Fibroblast of the aortic adventitia (primary cell): ENCODE measurements at places on chromosomes 2 and 18. TPM values are rescaled to one million over a fixed set of nuclear protein-coding genes. Genes with fewer than 3 reads are reported as not detected.

Gene UGT1A3
- total RNA-seq: not detected in 2 replicates

Gene CHRNG
- not detected in 2 replicates for total RNA-seq

Gene OTX1
- 0.27 and 0.57 TPM in 2 replicates for total RNA-seq

Gene AQP12B
- total RNA-seq: not detected in 2 replicates

Gene POTEJ
- not detected in 2 replicates for total RNA-seq

Gene CDK15
- 4.5 and 7.0 TPM in 2 replicates for total RNA-seq

Gene SLC5A7
- total RNA-seq: not detected in 2 replicates

Gene PJVK
- 1.6 and 2.3 TPM in 2 replicates for total RNA-seq

Gene FMNL2
- total RNA-seq: 23.6 and 28.0 TPM in 2 replicates

Gene SERPINB2
- 13.9 and 67.6 TPM in 2 replicates for total RNA-seq

Gene GCG
- not detected in 2 replicates for total RNA-seq

Gene PROM2
- 0.18 and 0.33 TPM in 2 replicates for total RNA-seq

Gene EN1
- total RNA-seq: 0.63 and 0.90 TPM in 2 replicates

Gene CENPA
- total RNA-seq: 9.2 TPM in 1 of 2 replicates, not detected in the other

Gene GALNT5
- 11.4 and 38.3 TPM in 2 replicates for total RNA-seq

Gene NOSTRIN
- 0.81 TPM in 1 of 2 replicates, not detected in the other for total RNA-seq

Gene ZCCHC2
- 9.9 and 12.8 TPM in 2 replicates for total RNA-seq

Gene PLEK
- under 0.01 TPM in 1 of 2 replicates, not detected in the other for total RNA-seq

Gene GPAT2
- 10.2 TPM in 1 of 2 replicates, not detected in the other for total RNA-seq

Gene GPR39
- 0.41 and 12.7 TPM in 2 replicates for total RNA-seq

Gene ARHGAP25
- 0.36 and 2.2 TPM in 2 replicates for total RNA-seq

Gene PAIP2B
- 0.27 and 1.6 TPM in 2 replicates for total RNA-seq

Gene LYPD6
- 0.54 TPM in 1 of 2 replicates, not detected in the other for total RNA-seq
